SW 1271 (cell line): ENCODE measurements at places on chromosomes 16 and 17.
A peak's percentile ranks its signal among the peaks of the same experiment; 100 is the strongest.

DNA sequence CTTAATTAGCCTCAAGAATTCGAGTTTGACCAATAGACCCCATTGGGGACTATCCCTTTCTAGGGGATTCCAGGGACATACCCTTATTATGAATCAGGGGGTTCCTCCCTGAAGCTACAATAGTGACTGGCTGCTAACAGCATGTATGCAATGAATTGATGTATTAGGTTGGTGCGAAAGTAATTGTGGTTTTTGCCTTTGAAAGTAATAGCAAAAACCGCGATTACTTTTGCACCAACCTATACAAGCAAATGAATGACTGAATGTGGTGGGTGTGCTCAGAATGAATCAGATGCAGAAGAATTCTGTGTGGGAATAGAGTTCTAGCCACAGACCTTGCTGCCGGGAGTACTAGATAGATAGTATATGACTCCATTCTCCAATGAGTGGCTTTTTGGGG, 76.7 kb downstream of the HLF start:
- no peak for DNase-seq

- DNase-seq = no peak
Observed at GRCh38 chr17:13597723-13598347, 3.9 kb downstream of the HS3ST3A1 start.

GRCh38 chr17:1611715-1612114, 16.9 kb downstream of the SLC43A2 start:
- no peak for DNase-seq

DNA sequence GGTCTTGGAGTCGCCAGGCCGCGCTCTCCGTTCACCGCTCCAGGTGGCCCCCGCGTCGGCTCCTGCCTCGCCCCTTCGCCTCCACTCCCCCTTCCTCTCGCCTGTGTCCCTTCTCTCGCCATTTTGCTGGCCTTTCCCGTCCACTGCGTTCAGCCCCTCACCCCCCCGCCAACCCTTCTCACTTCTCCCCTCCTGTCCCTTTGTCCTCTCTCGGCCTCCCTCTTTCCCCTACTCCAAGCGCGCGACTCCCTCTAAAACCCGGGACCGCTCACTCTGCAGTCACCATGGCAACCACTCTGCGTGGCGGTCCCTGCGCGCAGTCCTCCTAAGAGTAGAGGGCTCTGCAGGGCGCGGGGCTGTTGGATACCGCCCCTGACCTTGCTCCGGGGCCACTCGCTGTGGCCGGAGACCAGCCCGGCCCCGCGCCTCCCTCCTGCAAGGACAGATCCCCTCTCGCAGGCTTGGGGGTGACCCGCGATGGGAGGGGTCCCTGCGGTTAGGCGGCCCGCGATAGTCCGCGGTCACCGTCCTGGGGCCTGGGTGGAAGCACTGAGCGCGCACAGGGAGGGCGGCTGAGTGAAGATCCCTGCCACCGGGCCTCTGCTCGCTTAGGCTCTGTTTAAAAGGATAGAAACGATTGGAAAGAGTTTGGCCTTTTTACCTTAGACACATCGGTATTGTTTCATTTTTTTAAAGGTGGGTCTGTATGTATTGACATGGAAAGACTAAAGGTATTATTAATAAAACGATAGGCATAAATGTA, 454 bp downstream of the CCDC40 start:
- DNase-seq = peak; percentile 56

DNA sequence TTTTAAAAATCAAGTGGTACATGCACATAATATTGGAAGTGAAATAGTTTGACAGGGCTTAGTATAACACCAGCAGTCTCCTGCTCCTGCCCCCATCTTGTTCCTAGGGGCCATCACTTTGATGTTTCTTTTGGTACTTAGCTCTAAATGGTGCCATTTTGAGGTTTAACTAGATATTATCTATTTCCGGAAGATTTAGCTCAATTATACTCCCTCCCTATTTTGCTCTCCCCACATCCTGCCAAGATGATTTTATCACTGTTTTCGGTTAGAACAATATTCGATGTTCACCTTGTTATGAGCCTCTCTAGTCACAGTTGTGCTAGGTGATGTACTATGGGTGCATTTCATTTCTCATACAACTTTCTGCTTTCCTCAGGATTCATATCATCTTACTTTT, 20.0 kb upstream of the SLC35G3 start:
- no peak for DNase-seq

DNA sequence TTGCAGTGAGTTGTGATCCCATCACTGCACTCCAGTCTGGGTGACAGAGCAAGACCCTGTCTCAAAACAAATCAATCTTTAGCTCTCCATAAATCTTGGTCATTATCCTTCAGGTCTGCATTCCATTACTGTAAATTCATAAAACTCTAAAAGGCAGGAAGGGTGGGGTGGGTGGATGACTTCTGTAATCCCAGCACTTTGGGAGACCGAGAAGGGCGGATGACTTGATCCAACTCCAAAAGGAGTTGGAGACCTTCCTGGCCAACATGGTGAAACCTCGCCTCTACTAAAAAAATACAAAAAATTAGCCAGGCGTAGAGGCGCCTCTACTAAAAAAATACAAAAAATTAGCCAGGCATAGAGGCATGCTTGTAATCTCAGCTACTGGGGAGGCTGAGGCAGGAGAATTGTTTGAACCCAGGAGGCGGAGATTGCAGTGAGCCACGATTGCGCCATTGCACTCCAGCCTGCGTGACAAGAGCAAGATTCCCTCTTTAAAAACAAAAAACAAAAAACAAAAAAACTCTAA, 2.2 kb upstream of the UBE2Z start:
- no peak for DNase-seq

DNA sequence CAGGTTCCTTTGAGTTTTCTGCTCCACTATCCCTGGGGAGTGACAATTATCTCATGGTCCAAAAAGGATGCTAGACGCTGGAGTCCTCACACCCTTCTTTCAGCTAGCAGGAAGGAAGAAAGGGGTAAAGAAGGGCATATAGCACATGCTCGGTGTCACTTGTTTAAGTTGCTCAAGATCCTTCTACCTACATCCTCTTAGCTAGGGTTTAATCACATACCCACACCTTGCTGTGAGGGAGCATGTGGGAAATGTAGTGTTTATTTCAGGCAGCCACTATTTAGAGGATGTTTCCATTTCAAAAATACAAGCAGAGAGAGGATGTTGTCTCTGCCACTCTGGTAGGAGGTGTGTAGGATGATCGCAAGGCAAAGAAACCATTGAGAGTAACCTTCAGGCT, 4.5 kb downstream of the PRKCB start:
- DNase-seq = no peak

DNA sequence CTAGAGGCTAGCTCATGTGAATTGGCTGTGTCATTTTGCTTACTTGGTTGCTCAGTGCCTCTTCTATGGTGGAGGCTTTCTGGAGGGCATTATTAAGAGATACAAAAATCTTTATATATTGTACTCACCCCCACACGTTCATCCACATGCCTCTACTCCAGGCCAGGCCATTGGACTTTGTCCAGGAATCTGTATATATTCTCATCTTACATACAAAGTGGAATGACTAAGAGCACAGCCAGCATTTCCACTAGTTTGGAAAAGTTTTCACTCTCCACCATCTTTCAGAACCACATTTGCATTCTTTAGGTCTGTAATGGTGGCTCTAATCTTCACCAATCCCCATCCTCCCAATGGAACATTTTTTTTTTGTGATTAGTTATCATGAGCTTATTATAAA, 4.8 kb upstream of the GLG1 start:
- DNase-seq = no peak

DNA sequence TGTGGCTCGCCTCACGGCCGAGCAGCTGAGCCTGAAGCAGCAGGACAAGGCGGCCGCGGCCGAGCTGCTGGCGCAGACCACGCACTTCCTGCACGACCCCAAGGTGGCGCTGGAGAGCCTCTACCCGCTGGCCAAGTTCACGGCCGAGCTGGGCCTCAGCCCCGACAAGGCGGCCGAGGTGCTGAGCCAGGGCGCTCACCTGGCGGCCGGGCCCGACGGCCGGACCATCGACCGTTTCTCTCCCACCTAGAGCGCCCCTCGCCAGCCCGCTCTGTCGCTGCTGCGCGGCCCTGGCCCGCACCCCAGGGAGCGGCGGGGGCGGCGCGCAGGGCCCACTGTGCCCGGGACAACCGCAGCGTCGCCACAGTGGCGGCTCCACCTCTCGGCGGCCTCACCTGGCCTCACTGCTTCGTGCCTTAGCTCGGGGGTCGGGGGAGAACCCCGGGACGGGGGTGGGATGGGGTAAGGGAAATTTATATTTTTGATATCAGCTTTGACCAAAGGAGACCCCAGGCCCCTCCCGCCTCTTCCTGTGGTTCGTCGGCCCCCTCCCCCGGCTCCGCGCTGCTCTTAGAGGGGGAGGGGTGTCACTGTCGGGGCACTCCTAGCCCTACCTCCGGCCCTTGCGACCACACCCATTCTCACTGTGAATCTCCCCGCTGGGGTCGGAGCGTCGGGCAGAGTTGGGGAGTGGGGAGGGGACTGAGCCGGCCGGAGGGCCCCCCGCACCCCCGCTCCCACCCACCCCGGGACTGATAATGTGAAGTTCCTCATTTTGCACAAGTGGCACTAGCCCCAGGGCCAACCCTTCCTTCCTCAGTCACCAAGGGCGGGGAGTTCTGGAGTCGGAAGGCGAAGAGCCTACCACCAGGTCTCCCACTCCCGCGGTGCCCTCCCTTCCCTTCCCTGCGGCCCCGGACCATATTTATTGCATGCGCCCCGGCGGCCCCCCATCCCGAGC, 4.0 kb downstream of the HIC1 start:
- DNase-seq = no peak

DNA sequence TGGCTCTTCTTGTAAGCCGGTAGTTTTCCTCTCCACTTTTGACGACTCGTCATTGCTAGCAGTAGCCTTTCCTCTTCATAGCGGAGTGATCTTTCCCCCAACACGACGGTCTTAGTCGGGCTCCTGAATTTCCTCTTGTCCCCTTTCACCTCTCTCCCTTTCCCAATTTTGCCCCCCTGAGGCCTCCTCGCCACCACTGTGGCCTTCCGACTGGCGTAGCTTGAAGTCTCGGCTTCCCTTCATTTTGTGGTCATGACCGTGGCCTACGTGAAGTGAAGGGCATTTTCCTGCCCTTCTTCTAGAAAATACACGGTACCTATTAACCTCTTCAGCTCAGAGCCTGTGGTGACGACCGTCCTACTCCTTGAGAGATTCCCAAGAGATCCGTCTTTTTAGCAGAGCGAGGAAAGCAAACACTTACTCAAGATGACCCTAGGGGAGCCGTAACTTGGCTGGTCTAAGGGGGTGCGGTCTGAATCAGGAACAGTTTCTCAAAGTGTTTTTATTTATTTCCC, 787 bp downstream of the PRKAR1A start:
- DNase-seq = peak; percentile 22

DNA sequence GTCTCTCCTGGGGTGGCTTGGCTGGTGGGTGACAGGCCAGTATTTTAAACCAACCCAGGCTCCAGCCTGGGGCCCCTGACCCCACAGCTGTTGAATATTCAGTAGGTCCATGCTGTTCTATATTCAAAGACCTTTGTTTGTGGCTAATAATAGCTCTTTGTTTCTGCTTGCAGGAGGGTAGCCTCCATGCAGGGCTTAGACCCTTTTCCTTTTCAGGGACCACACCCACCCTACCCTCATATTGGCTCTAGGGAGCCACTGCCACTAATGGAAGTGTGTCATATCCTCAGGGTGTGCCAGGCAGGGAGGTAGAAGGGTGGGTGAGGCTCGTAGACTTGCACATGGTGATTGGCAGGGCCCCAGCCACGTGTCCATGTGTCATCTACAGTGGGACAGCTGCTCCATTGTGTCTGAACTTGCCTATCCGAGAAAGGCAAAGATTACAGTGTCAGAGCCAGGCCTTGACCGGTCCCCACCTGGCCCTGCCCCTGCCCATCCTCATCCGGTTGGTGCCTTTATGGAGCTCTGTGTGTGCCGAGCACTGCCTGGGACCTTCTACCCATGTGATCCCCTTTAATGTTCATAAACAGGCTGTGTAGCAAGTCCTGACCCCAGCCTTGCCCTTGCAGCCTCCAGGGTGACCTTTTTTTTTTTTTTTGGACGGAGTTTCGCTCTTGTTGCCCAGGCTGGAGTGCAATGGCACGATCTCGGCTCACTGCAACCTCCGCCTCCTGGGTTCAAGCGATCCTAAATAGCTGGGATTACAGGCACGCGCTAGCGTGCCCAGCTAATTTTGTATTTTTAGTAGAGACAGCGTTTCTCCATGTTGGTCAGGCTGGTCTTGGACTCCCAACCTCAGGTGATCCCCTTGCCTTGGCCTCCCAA, 22.1 kb downstream of the TMC7 start:
- peak; percentile 52 for DNase-seq

DNA sequence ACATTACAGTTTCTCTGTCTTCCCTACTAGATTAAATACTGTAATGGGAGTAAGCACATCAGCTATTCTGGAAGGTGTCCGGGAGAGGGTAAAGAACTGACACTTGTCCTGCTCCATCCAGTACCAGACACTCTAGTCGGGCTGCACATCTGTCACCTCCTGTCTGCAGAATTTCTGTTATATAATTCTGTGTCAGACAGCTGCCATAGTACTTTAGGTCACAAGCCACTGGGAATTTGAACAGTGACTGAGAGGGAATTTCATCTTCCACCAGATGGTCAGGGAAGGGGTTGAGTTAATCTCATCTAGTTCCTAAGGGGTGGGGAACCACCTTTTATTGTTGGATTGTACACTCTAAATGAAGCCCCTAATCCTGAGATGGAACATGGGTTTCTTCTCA, 58.6 kb upstream of the NUDT7 start:
- no peak for DNase-seq

GRCh38 chr17:2693561-2694380, 17.8 kb downstream of the CLUH start:
- DNase-seq = no peak

DNA sequence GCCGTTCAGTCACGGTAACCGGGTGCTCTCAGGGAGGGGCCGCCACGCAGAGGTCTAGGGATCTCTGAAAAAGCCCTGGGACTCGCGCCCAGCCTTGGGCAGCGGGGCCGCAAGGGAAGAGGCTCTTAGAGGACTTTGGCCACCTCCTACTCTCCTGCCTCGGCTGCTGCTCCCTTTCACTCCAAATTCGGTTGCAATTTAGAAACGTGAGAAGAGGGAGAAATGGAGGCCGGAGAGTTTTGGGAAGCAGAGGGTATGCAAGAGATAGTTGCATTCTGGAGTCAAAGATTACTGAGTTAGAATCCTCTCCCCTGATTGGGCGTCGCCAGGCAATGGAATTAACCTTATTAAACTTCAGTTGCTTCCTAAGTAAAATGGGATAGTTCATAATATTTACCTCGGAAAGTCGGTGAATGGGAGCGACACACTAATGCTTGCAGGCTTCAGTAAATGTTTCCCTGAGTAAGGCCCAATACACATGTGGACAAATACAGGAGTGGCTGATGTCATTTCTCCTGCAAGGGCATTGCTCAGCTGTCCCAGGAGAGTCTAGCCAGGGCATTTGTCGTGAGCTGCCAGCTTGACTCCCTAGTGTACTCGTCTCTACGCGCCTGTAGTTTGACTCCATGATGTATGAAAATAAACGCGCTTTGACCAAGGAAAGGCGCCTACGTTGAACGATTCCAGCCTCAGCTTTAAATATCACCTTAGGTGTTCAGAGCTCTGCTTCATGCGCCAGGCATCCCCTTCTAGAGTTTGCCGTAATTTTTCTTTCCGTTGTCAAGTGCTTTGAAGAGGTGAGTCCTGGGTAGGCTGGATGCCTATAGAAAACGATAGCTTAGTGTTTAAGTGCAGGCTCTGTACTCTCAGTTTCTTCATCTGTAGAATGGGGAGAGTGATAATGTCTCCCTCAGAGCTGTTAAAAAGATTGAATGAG, 667 bp downstream of the OGFOD1 start:
- DNase-seq = no peak
